ENCODE measurements at places on chromosomes 11 and 22.

DNA sequence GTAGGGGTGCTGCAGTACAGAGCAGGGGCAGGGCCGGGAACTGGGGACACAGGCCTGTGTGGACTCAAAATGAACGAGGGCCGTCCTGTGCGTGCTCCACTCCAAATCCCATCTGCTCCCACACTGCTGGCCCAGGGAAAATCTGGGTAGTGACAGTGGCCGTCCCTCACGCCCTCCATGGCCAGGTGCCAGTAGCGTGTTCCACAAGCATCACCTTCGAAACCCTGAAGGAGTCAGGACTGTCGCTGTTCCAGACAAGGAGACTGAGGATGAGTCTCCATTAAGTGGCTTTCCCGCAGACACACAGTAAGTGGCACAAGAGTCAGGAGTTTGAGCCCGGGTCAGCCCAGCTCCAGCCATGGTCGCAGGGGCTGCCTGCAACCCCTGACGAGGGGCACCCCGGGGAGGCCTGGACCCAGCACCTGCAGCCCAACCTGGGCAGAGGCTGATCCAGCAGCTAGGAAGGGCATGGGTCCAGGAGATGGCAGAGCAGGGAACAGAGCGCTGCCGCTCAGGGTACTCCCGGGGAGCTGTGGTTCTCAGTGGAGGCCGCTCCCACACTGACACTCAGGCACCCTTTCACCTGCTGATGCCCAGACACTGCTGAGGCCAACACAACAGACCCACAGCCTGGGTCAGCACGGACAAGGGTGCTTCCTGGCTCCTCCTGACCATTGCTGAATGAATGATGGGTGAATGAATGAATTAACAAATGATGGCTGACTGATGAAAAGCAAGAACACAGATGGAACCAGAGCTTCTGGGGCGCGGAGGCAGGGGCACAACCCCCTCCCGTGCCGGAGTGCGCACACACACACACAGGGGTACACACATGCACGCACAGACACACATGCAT lies 35.3 kb downstream of the IGF2 start:
- DNase-seq, result peak; percentile 50

DNA sequence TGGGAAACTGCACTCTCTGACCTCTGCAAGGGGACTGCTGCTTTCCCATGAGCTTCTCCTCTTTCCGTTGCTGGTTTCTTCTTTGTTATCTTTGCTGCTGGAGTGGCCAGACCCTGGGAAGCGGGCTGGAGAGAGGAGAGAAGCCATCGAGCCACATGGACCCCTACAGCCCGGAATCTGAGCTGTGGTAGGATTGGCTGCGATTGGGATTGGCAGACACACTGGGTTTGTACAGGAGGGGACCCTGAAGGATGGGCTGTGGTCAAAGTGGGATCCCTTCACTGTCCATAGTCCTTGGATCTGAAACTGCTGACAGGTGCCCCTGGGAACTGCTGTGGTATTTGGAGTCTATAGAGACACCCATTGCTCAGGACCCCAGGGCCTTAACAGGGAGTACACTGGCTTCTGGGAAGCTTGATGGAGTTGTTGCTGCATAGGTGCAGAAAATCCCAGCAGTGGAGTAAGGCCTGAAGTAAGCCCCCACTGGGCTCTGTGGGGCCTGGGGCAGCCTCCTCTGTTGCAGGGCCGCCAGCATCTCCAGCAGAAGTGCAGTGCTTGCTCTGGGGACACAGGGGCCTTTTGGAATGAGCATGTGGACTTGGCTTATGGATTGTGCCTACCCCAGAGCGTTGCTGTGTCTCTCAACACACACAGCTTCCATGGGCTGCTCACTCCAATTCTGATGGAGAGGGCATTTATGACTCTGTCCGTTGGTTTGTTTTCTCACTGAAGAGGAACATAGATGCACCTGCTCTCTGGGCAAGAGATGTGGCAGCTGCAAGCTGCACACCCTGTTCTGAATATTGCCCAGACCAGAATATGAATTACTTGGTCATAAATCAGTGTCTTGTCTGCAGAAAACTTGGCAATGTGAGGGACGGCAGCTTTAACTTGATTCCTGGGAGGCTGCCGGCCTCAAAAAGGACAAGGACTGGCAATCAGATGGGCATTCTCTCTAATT lies 32.0 kb downstream of the BCR start:
- no peak for DNase-seq

- DNase-seq, result no peak
Observed at GRCh38 chr22:45998638-45999378, 21.8 kb upstream of the WNT7B start.

DNA sequence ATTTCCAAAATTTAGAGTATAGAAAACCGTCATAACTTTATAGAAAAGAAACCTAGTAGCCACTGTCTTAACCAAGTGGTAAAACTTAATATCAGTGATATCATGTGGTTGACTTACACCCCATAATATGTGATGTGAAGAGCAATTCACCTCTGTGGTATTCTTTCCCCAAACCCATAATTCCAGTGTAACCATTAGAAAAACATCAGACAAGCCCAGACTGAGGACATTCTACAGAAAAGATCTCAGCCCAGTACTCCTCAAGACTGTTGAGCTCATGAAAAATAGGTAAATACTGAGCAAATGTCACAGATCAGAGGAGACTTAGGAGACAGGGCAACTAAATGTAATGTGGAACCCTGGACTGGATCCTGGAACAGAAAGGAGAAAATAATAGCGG lies 134.6 kb downstream of the PGR start:
- no peak for DNase-seq

- DNase-seq, result no peak
Observed at GRCh38 chr11:57157624-57158023, 24.1 kb upstream of the LRRC55 start.

DNA sequence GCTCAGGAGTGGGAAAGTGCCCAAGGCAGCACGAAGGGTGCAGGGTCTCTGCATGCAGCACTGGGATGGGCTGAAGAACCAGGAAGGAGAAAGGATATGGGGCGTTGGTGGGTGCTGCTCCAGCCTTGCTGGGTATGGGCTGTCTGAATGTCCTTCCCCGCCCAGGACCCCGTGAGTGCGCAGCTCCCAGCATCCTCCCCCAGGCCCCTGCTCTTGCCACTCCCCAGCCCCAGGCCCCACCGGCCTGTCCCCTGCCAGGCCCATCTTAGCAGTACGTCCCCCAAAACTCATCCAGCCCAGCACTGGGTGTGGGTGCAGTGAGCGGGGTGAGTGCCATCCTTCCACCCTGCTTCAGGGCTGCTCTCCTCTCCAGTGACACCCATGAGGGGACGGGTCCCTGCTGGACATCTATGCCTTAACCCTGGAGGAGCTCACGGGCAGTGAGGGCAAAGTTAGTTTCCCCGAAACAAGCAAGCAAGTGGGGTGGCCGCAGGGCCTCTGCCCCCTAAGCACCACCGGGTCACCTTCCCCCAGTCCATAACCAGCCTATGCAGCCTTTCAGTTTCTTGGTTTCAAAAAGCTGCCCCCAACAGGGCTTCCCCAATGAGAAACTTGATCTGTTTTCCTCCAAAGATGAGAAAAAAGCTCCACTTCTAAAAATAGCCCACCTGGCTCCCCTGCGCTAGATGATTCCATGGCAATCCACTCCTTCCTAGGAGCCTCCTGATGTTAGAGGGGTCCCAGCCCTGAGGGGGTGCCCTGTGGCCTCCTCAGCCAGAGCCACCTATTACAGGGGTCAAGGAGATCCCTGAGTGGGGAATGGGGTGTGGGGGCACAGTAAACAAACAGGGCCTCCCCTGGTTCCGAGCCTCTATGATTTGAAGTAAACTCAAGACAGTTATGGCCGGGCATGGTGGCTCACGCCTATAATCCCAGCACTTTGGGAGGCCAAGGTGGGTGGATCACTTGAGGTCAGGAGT lies 103.8 kb downstream of the MORC2 start:
- peak; percentile 32 for DNase-seq
